CD4-positive, alpha-beta T cell treated with Interleukin-4 for 1 hour (primary cell): ENCODE measurements at places on chromosomes 1 and 21.
A peak's percentile ranks its signal among the peaks of the same experiment; 100 is the strongest.

DNA sequence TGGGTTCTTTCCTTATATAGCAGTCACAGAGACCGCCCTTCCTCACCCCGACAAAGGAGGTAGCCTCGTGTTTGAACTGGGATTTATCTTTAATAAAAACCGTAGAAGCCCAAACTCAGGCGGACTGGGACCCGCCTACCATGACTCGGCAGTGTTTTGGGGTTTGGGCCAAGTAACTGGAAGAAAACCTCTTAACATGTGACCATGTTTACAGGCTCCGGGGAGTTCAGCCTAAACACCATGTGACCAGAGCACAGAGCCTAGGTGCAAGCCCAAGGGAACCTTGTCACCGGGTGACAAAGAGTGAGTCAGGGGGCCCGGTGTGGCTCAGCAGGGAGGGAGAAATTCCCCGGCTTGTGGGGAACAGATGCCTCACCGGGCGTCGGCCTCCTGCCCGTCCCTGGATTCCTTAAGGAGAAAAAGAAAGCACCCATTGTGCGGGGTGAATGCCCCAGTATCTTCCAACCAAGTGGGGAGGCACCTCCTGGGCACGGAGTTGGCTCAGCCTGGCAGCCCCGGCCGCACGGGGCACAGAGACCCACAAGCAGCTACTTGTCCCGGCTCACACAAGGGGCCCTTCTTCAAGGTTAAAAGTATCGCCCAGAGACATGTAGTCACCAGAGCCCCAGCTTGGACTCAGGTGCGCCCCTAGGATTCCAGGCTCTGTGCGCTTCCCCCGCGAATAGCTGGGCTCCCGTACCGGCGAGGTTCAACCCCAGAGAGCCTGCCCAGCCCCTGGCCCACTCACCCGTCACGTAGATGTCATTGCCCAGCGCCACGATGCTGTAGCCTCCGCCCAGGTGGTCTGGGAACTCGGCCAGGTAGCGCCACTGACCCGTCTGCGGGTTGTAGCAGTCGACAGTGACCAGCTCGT, 1.4 kb downstream of the KLHL21 start:
- DNase-seq: peak; percentile 79

GRCh38 chr1:221711063-221711577, 30.8 kb downstream of the DUSP10 start:
- no peak for DNase-seq

GRCh38 chr1:163174524-163175437, 27.9 kb downstream of the RGS5 start:
- DNase-seq: peak; percentile 13

- DNase-seq: no peak
These were observed 88.8 kb upstream of the GPR52 start for GRCh38 chr1:174358786-174359453.

- DNase-seq: no peak
These were observed 74.7 kb downstream of the MEGF6 start for GRCh38 chr1:3536420-3537195.

GRCh38 chr1:46302641-46303037, 777 bp downstream of the LRRC41 start:
- DNase-seq: peak; percentile 39

DNA sequence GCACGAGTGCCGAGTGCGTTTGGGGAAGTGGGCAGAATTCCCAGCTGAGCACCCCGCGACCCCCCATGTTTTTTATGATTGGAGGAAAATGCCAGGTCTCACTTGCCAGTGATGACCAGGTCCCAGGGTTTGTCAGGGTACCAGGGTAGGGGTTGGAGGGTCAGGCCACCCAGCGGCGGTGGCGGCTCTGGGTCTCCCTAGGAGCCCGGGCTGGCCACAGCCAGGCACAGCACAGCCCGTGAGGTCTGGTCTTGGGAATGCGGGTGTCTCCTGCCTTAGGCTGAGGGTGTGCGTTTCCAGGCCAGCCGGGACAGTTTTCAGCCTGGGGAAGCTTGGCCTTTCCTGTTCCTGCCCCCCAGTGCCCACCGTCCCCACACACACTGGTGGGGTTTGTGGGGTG, 22.7 kb downstream of the PRKCZ start:
- DNase-seq: no peak
